Daoy (cell line): ENCODE measurements at places on chromosomes 13 and 19. TPM values are rescaled to one million over a fixed set of nuclear protein-coding genes. Genes with fewer than 3 reads are reported as not detected.

DNA sequence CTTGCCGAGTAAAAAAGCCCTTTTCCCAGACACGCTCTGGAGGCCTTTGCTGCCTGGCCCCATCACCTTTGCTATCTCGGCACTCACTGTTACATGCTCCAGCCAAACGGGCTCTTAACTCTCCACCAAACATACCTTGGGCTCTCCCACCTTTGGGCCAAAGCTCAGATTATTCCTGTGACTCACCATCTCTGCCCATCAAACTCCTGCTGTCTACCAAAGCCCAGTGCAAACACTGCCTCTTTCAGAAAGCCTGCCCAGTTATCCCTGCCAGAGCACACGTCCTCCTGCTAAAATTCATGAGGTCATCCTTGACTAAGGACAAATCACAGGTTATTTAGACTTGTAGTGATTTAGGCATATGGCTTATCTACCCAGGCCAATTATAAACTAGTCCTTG, 48.1 kb upstream of the SERPINE3 start:
- DNase-seq, result peak; percentile 29

DNA sequence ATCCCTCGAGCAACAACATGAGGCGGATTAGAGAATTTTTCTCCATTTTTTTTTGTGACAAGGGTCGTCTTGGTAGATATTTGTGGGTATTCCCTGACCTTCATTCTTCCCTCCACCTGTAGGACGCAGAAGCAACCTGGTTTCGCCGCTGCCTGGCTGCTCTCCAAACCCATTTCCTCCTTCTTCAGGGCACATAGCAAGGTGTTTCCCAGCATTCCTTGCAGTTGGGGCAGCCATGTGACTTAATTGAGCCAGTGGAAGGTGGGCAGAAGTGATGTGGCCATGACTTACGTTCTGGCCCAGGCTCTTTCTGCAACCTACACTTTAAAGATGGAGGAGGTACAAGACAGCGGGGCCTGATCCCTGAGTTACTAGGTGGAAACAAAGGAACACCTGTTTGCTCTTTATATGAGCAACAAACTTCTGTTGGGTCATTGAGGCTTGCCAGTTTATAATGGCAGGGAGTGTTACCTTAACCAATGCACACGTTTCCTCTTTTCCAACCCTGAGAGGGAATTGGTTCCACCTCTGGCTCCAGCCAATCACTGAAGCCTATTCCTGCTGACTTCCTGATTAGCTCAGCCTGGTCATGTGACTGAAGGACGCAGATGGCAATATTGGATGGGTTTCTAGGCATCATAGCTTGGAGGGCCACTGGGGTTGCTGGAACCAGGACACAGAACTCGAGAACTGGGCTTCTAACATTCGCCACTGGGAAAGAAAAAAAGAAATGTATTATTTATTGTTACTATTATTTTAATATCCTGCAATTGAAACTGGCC, 30.8 kb upstream of the ZNRF4 start:
- no peak for DNase-seq

DNA sequence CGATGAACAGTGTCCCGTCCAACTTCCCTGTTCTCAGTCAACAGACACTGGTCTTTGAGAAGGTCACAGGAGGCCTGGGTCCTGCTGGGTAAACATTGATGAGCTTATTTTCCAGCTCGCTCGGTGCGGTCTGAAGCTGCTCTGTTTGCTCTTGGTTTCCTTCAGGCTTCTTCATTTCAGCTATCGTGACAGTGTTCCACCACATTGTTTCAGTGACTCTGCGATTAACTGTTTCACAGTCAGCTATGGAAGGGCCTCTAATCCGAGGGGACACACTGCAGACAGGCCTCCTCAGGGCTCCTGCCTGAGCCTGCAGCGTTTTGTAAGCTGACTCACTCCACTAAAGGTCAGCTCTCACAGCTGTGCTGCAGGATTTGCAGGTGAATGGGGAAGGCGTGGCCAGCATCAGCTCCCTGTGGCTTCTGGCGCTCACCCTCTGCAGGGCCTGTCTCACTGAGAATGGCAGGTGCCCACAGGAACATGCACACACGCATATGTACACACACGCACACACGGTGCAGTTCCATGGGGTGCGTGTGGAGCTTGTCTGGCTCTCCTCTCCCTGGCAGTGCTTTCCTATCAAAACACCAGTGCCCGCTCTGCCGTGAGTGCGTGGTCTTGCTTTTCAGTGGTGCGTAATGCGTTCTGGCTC, 62.9 kb upstream of the MCF2L start:
- no peak for DNase-seq

The TSEN34 gene
- total RNA-seq, result 88.1 and 141 TPM in 2 replicates

- DNase-seq, result peak; percentile 91
Measured at GRCh38 chr19:10424011-10424637, 3.8 kb downstream of the PDE4A start.

- DNase-seq, result no peak
Measured at GRCh38 chr19:13104848-13105711, 2.4 kb upstream of the LYL1 start.

GRCh38 chr19:49161987-49162386, 4.4 kb downstream of the TRPM4 start:
- DNase-seq, result peak; percentile 54

The CYP4F8 gene
- not detected in 2 replicates for total RNA-seq

DNA sequence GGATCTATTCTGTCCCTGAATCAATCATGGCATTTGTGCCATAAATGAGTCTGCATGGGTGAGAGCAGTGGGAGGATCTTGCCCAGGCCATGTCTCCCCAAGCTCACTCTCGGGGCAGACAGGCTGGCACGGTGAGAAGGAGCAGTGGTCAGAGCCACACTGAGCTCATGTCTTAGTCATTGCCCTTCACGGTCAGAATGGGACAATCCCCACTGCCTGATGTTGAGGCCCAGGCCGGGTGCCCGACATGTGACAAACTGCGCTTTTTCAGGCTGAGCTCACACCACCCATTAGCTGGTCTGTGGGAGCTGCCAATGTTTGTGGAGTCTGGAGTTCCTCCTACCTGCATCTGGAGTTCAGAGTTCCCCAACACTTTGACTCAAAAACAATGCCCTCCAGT, 481.9 kb downstream of the COG6 start:
- no peak for DNase-seq

The ZNF763 gene
- not detected in 2 replicates for total RNA-seq

GRCh38 chr13:110521296-110521680, 40.2 kb downstream of the RAB20 start:
- DNase-seq, result no peak

DNA sequence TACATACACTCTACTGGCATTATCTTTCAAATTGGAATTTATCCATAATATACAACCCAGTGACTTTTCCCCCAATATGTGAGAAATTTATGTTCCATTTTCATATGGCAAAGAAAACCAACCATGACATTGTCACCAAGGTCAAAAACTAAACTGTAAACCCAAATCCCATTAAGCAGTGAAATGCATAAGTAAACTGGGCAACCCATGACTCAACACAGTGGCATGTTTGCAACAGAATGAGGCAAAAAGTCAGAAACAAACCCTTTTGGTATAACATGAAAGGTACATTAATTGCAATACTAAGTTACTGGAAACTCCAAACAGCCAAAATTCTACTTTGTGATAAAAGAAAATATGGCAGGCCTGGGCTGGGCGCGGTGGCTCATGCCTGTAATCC, 4.9 kb downstream of the ZNF878 start:
- DNase-seq, result no peak

The CLIP3 gene
- 0.69 and 1.0 TPM in 2 replicates for total RNA-seq

DNA sequence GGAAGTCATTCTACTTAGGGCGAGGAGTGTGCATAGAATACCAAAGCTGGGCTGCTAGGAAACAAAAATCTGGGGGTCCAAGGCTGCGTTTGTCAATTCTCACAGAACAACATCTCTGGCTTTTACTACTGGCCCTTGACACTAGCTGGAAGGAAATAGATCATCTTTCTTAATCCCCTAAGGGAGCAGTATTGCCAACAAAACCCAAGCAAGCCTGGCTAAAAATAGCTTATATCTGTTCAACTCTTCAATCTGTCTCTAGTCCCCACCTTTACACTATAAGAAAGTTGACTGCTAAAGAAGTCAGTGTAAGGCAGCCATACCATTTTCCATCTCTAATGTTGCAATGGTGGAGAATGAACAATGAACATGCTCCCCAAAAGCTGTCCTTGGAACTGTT, 107.8 kb upstream of the SPRY2 start:
- DNase-seq, result no peak

- DNase-seq, result peak; percentile 33
Measured at GRCh38 chr13:29684441-29684840, 89.0 kb upstream of the SLC7A1 start.

- DNase-seq, result no peak
Measured at GRCh38 chr13:75748874-75749273, 112.7 kb downstream of the LMO7 start.

The ZNF284 gene
- 1.7 and 2.3 TPM in 2 replicates for total RNA-seq

DNA sequence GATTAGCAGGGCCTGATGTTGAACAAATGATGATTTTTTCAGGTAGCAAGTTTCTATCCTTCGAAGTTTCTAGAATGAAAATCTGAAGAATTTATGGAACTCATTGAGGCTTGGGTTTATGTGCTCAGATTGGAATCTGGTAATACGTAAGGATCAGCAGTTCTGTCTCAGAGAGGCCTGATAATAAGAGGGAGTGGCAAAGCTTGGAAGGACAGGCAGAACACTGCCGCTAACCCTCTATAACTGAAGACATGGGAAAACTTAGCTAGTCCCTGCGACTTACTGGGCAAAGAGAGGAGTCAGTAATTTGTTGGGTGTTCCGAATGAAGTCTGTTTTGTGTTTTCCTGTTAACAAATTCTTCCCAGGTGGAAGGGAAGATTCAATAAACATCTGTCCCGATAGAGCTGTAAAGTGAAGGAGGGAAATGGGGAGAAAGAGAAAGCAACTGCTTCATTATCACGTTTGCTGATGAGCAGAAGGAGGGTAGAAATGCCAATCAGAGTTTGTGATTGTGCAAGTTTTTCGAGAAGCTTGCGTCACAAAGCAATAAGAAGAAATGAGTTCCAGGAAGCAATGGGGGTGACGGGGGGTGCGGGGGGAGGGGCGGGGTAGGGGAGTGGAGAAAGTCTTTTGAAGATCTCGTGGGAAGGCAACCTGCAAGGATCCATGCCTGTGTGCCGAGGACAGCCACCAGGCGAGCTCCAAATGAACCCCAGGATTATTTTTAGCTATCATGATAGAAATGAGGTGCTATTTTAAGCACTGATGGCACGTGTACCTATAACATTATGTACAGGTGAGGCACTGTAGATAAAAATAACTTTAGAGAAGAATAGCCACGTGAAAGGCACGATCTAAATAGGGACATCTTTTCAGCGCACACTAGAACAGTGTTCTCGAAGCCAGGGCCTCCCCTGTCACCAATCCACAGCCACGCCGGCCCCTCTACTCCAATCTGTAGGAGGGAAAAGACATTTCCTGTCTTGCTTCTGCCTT, 224.1 kb downstream of the FGF9 start:
- no peak for DNase-seq

GRCh38 chr13:102580552-102581169, 16.1 kb upstream of the TPP2 start:
- DNase-seq, result peak; percentile 32

DNA sequence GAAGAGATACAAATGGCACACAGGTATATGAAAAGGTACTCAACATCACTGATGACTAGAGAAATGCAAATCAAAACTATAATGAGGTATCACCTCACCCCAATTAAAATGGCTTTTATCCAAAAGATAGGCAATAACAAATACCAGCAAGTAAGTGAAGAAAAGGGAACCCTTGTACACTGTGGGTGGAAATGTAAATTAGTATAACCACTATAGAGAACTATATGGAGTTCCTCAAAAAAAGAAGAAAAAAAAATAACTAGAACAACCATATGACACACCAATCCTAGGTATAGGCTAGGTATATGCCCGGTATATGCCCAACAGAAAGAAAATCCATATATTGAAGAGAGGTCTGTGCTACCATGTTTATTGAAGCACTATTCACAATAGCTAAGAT, 150.9 kb downstream of the VWA8 start:
- DNase-seq, result no peak

The CEACAM1 gene
- 0.17 TPM in 1 of 2 replicates, not detected in the other for total RNA-seq

GRCh38 chr19:30557212-30557611, 185.0 kb downstream of the ZNF536 start:
- DNase-seq, result peak; percentile 29

DNA sequence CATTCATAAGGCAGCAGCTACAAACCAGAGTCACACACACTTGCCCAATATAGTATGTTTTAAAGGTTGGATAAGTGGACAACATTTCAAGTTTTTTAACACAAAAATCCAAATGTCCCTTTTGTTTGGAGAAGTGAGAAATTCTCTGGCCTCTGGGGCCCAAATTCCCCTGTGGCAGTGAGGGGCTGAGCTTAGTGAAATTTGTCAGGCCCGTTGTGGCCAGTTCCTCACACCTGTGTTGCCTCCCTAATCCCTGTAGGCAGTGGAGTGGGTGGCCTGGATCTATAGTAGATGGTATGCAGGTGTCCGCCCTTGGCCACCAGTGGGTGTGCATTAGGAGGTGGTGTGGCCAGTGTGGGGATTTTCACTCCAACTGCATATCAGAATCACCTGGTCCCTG, 6.7 kb downstream of the WDR62 start:
- DNase-seq, result no peak

The EBI3 gene
- 3.0 and 7.0 TPM in 2 replicates for total RNA-seq

GRCh38 chr13:101520672-101521071, 68.2 kb downstream of the ITGBL1 start:
- DNase-seq, result peak; percentile 78

GRCh38 chr13:49444524-49445395, 686 bp downstream of the SETDB2 start:
- DNase-seq, result peak; percentile 32

The TMEM59L gene
- 0.17 TPM in 1 of 2 replicates, not detected in the other for total RNA-seq

The ZNF544 gene
- total RNA-seq, result 71.7 and 90.7 TPM in 2 replicates

GRCh38 chr13:73433890-73434289, 375.1 kb downstream of the KLF5 start:
- no peak for DNase-seq

DNA sequence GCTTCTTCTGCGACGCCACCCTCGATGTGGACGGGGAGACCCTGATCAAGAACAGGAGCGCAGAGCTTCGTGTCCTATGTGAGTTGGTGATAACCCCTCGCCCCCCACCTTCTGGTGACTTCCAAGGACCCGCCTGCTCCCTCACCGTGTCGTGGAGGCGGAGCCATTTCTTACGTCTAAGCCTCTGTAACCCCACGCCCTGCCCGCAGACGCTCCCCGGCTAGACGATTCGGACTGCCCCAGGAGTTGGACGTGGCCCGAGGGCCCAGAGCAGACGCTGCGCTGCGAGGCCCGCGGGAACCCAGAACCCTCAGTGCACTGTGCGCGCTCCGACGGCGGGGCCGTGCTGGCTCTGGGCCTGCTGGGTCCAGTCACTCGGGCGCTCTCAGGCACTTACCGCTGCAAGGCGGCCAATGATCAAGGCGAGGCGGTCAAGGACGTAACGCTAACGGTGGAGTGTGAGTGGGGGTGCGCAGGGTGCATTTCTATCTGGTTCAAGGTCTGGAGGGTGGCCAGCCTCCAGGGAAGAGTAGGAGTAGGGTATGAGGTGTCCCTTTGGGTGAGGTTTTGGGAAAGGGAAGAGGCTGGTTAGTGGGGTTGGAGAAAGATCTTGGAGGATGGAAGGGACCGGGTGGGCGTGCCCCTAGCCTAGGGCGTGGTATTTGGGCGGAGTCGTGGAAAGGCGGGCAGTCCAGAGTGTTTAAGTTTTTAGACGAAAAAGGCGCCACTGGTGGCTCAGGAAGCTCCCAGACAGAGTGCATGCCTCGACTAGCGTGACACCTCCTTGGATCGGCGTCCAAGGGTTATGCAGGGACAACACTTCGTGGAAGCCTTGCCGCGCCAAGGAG, 3.3 kb downstream of the ICAM5 start:
- no peak for DNase-seq

- no peak for DNase-seq
Measured at GRCh38 chr13:20719783-20720182, 16.3 kb downstream of the IL17D start.
